ENCODE measurements at places on chromosomes 4 and X.

GRCh38 chr4:57287687-57288604 is 177.8 kb upstream of the IGFBP7 start:
- no peak for DNase-seq

- no peak for DNase-seq
These were observed 78.5 kb downstream of the ELOVL6 start for GRCh38 chr4:110119880-110120279.

DNA sequence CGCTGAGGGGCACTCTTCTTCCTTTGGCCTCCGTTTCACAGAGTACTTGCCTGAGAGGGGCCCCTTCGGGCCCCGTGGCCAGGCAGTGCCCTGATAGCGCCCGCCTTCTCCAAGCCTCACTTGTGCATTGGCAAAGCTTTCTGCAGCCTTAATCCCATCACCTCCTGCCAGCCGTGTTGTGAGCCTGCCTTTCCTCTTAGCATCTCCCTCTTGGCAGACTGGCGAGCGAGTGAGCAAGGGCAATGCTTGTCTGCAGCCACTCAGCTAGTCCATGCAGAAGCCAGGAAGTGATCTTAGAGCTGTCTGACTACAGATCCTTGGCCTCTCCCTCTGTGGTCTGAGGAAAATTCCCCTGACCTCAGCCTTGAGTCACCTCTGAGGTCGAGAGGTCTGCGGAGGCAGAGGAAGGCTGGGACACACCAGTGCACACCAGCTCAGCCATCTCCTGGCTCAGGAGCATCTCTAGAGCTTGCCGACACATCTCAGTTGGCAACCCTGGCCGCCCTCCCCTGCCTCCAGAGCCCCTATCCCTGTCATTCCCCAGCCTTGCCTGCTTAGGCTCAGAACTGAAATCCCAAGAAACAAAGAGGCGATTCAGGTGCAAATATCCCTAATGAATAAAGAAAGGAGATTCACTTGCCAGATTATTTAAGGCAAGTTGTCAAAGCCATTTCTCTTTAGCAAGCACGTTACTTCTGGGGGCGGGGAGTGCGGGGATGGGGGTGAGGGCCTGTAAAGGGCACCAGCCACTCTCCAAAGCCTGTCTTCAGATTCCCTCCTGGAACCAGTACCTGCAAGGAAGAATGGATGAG is 143.5 kb upstream of the MAMLD1 start:
- no peak for DNase-seq

- DNase-seq: no peak
These were observed 43.1 kb downstream of the HPGD start for GRCh38 chr4:174479140-174479539.

DNA sequence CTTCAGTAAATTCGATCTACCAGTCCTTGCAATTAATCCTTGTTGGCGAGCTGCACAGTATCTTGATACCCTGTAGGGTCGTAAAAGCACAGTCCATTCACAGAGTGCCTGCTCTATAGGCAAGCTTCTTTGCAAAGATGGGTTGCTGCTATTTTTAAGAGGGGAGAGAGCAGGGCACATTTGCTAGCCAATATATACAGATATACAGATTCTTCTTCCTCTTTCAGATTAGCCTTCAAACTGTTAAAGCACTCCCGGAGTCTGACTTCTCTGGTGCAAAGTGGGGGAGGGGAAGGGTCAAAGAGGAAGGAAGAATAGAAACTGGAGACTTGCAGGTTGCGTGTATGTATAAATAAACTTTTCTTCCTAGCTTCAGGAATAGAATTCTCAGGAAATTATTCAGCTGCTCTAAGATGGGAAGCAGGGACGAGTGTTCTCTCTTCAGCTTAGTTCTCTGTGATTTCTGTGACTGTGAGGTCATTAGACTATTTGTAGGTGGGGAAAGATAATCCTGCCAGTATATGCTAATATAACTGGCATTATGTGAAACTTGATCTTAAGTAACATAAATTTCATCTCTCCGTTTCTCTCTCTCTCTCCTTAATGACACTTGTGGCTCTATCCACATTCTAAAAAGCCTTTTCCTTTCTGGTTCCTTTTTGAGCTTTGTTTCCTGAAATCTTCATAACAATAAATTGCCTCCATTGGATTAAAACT is at the start of gene CYSLTR1:
TSS of gene CYSLTR1 (minus strand) at position 242 of the 717 bp plus-strand sequence. CDS start 53,865 bp downstream, outside the sequence.
- DNase-seq: no peak

GRCh38 chrX:37371578-37371991 is 22.4 kb downstream of the PRRG1 start:
- DNase-seq: no peak

GRCh38 chr4:152176627-152177214 is 359.2 kb downstream of the FBXW7 start:
- no peak for DNase-seq

DNA sequence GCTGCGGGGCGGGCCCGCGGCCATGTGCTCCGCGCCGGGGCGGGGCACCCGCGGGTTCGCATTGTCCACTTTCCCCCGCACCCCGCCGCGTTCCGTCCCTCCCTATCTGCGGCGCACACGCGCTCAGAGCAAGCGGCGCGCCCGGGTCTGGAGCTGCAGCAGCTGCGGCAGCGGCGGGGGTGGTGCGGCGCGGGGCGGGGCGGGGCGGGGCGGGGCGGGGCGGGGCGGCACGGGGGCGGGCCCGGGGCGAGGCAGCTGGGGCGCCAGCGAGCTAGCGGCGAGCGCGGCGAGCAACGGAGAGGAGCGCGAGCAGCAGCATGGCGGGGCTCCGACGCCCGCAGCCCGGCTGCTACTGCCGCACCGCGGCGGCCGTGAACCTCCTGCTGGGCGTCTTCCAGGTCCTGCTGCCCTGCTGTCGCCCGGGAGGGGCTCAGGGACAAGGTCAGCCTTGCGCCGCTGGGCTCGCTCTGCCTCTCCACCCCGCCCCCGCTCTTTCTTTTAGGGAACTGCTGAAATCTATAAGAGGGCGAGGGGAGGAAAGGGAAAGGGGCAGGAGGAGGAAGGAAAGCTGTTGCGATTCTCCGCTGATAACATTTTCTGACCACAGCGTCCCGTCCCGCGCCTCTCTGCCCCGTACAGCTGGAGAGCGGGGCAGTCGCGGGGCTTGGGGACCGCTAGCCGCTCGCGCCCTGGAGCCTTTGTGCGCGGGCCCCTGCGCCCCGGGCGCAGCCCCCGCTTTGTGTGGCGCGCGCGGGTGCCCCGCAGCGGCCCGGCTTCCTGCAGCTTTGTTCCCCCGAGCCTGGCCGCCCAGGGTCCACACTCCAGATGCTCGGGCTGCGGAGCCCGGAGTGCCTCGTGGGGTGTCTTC is at the start of gene TMEM131L:
TSS of gene TMEM131L (plus strand) at position 280 of the 868 bp plus-strand sequence. CDS start at position 318, 38 bp downstream.
- DNase-seq: peak; percentile 29

DNA sequence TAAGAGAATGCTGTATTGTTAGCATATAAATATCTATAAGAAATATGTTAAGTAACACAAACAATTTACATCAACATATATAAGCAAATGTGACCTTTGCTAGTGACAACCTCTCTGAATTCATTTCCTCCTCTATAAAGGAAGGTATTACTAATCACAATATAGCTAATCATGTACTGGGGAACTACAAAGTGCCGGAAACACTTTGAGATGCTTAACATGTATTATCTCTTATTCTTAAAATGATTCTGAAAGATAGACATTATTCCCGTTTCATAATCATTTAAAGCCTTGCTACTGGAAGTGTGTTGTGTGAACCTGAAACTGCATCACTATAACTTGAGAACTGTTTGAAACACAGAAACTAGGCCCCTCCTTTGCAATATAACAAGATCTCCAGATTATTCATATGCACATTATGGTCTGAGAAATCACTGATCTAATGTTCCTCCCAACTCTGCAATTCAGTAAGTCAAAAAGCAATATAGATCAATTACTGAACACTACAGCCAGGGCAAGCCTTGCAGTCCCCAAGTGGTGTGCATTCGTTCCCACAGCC is 54.0 kb downstream of the KLHL8 start:
- no peak for DNase-seq

DNA sequence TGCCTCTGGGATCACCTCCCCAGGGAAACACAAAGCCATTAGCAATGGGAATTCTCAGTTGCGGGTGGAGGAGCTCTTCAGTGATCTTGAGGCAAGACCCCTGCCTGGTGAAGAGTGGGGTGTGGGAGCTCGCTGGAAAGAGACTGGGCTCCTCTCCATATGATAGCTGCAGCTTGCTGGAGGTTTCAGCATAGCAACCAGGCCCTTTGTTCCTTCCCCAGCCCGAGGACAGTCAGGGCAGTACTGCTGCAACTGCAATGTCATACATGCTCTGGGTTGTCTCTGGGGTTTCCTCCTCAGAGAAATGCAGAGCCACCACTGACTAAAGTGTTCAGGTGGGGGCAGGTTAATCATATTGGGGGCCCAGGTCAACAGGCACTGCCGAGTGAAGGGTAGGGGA is 81.3 kb downstream of the ARHGAP24 start:
- no peak for DNase-seq

- DNase-seq: no peak
These were observed 28.6 kb downstream of the NYX start for GRCh38 chrX:41475591-41476241.

- DNase-seq: no peak
These were observed 43.6 kb downstream of the TLR10 start for GRCh38 chr4:38738940-38739803.

- no peak for DNase-seq
These were observed 154.4 kb downstream of the EFNB1 start for GRCh38 chrX:68983004-68983857.

GRCh38 chr4:91485415-91485814 is 818.4 kb upstream of the GRID2 start:
- DNase-seq: no peak
